Activated CD4-positive, alpha-beta T cell treated with anti-CD3 and anti-CD28 coated beads, Interleukin-2, amount 50 U/mL, for 4 hours (primary cell): ENCODE measurements at places on chromosomes 2 and 18.

DNA sequence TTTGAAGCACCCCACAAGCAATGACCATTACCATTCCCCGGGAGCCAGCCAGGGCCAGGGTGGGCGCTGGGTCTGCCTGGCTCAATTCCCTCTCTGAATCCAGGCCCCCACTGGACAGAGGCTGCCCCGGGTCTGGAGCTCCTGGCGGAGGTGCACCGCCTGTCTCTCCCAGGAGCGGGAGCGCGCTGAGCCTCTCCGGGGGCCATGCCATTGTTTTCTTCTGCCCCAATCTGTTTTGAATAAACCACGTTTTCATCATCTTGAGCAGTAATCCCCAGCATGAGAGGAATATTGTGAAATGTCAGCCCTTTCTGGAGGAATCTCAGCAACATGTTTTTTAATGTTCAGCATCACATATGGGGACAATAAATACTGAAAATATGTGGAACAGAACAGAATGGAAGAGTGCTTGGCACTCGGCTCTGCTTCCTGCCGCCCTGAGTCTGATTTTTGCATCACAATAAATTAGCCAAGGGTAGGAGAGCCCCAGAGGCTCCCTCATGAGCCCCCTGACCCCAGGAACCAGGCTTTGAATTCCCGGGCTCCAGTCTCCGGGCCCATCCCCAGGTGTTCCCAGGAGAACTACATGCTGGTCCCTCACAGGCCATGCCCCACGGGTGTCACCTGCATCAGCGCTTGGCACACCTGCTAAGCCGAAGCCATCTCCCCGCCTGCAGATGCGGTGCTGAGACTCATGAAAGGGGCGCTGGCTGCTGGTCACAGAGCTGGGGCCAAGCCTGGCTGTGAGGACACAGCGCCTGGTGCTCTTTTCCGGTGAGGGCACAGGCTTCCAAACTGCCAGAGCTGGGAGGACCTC lies 88.8 kb downstream of the INHBB start:
- DNase-seq, result no peak

GRCh38 chr2:222146488-222146887 lies 152.3 kb downstream of the PAX3 start:
- no peak for DNase-seq

DNA sequence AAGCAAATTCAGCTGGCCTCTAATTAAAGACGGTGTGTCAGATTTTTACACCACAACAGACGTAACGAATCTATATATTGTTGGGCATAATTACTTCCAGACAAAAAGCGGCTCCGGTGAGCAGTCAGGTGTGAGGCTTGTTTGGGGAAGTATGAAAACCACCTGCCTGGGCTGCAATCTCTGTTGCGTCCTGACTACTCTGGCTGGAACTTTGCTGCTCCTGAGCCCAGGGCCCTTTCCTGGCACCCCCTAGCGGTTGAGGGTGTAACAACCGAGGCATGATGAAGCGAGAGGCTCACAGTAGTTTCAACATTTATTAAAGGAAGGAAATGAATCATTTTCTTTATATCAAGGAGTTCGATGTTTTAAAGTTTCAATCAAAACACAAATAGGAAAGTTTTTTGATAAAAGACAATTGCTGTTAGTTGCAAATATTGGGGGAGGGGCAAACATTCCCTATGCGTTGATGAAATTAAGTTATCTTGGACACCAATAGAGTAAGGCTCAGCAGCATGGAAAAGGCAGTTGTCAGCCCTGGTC lies 10.6 kb upstream of the ITGB6 start:
- peak; percentile 65 for DNase-seq

DNA sequence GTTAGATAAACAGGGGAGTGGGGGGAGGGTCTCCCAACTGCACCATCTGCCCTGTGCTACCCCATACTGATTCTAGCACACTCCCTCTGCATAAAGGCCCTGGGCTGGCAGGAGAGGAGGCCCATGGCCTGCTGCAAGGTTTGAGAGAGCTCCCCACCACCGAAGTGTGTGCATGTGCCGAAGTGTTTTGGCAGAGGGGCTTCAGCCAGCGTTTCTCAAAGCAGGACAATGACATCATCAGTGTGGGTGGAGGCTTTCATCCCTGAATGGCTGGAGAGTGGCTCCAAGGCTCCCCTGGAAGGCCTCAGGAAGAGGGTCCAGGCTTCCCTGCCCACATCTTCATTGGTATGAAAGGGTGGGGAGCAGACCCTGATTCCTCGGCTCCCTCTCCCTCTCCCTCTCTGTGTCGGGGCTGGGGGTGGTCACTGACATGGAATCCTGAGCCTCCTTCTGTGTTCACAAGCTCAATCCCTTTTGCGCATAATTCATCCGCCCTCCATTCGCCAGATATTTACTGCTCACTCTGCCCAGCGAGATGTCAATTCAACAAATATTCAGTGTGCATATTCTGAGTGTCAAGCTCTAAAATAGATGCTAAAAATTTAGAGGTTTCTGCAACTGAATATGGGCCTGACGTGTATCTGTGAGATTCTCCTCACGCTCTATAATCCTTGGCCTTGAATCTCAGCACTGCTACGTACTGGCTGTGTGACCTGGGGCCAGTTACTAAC lies 122.1 kb downstream of the CELF4 start:
- DNase-seq, result no peak

DNA sequence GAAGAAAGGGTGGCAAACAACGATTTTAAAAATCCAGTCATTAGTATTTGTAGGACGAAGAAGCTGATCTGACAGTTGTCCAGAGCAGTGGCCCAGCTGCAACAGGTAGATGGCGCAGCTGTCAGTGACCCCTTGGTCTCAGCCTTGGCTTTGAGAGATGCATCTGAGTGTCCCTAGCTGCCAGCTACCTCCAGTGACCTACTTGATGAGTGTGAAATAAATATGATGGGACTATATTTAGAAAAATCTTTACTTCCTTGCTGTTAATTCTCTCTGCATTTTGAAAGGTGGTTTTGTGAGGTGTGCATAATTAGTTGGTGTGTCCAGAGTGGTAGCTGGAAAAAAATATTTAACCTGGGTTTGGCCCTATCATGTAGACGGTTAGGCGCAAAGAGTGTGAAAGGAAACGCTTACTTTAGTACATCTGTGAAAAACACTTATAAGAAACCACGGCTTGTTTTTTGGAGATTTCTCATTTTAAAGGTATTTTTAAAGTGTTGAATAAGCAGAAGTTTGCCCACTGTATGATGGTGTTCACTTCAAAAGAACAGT lies 963 bp downstream of the INPP1 start:
- no peak for DNase-seq

DNA sequence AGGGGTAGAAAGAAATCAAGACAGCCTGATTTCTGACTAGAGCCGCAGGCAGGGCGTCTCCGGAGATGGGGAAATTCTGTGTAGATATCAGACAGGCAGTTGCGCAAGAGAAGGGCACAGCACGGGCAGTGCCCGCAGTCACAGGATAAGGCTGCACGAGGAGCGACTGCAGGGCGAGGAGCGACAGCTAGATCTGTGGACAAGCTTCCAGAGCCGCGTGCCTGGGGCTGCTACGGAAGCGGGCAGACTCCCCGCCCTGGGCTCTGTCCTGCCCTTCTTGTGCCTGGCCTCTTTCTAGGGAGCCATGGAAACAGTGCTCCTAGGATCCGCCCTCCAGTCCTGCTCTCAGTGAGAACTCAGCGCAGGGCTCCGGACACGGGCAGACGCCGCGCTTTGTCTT lies 12.6 kb downstream of the MC5R start:
- no peak for DNase-seq

- DNase-seq, result no peak
Observed at GRCh38 chr2:113206251-113206650, 32.5 kb downstream of the PSD4 start.

DNA sequence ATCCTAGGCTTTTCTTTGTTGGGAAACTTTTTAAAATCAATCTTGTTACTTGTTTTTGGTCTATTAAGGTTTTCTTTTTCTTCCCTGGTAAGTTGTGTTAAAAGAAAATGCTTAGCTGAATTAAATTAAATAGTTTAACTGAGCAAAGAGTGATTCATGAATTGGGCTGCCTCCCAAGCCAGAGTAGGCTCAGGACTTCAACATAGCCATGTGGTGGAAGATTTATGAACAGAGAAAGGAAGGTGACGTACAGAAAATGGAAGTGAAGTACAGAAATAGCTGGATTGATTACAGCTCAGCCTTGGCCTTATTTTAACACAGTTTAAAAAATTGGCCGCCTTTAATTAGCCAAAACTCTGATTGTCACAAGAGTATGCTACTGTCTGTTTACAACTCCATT lies 27.9 kb upstream of the GALNT5 start:
- no peak for DNase-seq

DNA sequence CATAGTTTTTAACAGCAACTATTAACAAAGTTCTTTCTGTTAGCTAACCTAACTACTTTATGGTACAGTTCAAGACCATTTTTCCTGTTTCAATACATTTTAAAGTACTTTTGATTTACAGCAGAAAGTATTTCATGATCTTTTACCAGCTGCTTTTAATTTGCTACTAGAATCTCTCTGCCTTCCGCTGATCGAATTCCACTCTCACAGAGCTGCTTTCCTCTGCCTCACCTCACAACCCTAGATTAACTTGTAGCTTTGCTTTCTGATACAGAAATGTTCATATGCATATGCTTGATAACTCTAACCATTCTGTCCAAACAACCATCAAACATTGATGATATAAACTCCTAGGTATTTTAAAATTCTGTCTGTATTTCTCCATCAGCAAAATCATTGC lies 463.2 kb upstream of the ZEB2 start:
- DNase-seq, result no peak

- no peak for DNase-seq
Observed at GRCh38 chr2:176821350-176821749, 391.2 kb upstream of the HNRNPA3 start.

GRCh38 chr2:29223257-29223656 lies 108.0 kb downstream of the CLIP4 start:
- DNase-seq, result no peak

GRCh38 chr18:78737006-78737915 lies 242.4 kb upstream of the SALL3 start:
- DNase-seq, result no peak

DNA sequence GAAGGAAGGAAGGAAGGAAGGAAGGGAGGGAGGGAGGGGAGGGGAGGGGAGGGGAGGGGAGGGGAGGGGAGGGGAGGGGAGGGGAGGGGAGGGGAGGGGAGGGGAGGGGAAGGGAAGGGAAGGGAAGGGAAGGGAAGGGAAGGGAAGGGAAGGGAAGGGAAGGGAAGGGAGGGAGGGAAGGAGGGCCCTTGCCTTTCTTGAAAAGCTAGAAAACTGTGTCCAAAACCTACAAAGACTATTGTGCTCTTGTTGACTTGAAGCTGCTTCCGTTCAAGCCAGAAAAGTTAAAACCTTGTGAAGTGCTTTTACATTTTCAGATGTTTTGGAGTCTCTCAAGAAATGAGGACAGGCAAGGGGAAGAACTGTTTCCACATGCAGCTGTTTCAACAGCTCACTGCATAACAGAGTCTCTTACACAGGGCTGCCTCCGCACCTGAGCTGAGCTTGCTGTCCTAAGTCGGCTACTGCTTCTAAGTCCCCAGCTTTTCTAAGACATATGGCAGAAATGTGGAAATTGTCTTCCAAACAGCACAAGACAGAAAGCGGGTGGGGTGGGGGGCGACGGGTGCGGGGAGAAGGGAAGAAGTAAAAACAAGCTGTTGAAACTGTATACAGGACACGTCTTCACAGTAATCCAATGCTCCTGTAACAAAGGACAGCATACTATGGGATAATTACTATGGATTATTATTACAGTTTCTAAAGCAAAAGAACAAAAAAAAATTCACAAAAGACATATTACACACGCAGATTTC lies 46.1 kb downstream of the BCL11A start:
- DNase-seq, result no peak

- DNase-seq, result no peak
Observed at GRCh38 chr2:68282811-68283418, 30.6 kb upstream of the PPP3R1 start.

GRCh38 chr2:222294996-222295367 lies 3.8 kb downstream of the PAX3 start:
- DNase-seq, result no peak

- DNase-seq, result no peak
Observed at GRCh38 chr2:46814160-46814961, 101.2 kb downstream of the MCFD2 start.

- DNase-seq, result no peak
Observed at GRCh38 chr2:80496775-80497174, 192.2 kb upstream of the LRRTM1 start.

DNA sequence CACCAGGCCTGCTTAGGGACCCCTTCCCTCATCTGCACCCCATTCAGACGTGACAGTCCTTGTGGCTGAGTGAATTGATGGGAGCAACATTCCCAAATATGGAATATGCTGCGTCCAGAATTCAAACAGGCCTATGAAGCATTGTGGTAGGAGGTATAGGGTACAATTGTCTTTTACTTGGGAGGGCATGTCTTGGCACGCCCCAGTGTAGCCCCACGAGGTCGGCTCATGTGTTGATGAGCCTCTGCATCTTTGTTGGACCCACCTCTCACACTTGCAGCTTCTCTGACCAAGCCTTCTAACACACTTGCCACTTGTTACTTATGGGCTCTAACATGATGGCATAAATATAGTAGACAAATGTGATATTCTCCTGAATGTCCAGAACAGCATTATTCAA lies 1.6 kb downstream of the TIMM21 start:
- DNase-seq, result no peak

GRCh38 chr2:174835797-174836255 lies 71.6 kb upstream of the CHRNA1 start:
- no peak for DNase-seq

- no peak for DNase-seq
Observed at GRCh38 chr18:29123706-29124530, 947.0 kb upstream of the CDH2 start.

DNA sequence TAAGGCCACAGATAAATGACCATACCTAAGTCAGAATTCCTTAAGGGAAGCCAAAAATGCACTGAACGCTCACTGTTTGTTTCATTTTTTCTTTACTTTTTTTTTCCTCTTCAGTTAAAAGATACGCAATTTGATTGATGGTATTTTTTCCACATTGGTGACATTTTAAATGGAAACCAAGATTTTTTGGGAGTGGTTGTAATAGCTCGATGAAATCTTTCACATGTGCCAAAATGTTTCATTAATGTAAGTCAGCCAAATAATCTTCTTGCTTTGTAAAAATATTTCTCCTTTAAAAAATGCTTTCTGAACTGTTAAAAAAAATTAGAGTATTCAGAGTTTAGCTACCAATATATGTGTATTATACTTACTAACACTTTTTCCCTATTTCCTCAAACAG lies 339.8 kb downstream of the ZEB2 start:
- no peak for DNase-seq

GRCh38 chr2:96874198-96874831 lies 4.4 kb upstream of the SEMA4C start:
- no peak for DNase-seq

GRCh38 chr2:124838406-124838805 lies 813.3 kb downstream of the CNTNAP5 start:
- no peak for DNase-seq

GRCh38 chr2:34831096-34831495 lies 1232.0 kb upstream of the FAM98A start:
- DNase-seq, result no peak

DNA sequence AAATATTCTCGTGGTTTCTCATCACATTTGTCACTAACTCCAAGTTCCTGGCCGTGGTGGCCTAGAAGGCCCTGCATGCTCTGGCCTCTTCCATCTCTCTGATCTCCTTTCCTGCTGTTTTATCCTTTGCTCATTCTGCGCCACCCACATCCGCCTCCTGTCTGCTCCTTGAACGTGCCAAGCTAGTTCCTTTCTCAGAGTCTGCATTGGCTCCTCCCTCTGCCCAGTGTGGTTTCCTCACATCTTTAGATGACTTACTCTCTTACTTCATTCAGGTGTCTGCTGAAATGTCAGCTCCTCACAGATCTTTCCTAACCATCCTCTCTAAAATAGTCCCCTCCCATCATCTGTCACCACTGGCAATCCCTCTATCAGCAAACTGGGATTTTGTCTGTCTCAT lies 158.6 kb upstream of the RBMS1 start:
- peak; percentile 54 for DNase-seq

- DNase-seq, result peak; percentile 72
Observed at GRCh38 chr2:216034065-216034464, 20.7 kb upstream of the MREG start.
